ENCODE measurements at places on chromosomes 12 and 14.

- no peak for DNase-seq
- no peaks in the 10 kb centered on the region for H3K4me1 ChIP-seq
- no peaks in the 10 kb centered on the region for H3K36me3 ChIP-seq
- H3K27me3 ChIP-seq: no peaks in the 10 kb centered on the region
- H3K27ac ChIP-seq: no peak overlapping the region
These were observed 492.9 kb upstream of the NOVA1 start for GRCh38 chr14:27090716-27091115.

DNA sequence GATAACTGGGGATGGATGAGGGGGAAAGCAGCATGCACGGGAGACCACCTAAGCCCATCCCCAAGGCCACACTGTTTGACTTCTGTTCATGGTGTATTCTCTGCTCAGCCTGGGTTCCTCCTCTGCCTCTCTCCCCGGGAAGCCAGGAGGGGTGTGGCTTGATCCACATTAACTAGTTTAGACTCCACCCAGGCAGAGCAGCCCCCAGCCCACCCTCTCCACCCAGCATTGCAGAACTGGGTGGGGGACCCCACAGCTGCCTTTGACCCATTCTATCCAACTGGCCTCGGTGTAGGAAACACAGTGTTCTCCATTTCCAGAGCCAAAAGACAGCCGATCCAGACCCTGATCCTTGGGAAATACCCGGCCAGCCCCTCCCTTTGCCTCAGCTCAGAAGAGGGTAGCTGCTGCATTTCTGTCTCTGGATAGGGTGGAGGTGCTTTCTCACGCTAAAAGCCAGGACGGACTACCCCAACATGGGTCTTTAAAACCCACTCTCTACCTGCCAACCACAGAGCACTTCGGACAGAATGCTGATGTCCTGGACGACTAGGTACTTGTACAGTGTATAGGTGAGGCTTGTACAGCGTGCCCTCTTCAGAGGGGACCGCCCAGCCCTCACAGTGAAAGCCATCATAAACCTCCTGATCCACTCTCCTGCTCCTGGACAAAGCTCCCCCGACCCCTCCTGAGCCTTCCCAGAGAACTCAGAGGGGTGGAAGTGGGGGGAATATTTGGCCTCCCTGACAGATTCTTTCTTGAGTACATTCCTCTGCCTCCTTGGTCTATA lies 9.4 kb downstream of the SPRYD3 start:
- no peak for DNase-seq
- no peaks in the 10 kb centered on the region for H3K27me3 ChIP-seq
- no peak overlapping the region for H3K4me3 ChIP-seq
- peaks cover 83% of the 10 kb centered on the region for H3K36me3 ChIP-seq
- no peak overlapping the region for H3K27ac ChIP-seq

- no peak overlapping the region for H3K27ac ChIP-seq
- H3K4me3 ChIP-seq: no peak overlapping the region
- no peaks in the 10 kb centered on the region for H3K36me3 ChIP-seq
- peaks cover 10% of the 10 kb centered on the region for H3K4me1 ChIP-seq
These were observed 550 bp downstream of the TEAD4 start for GRCh38 chr12:2959505-2960389.

GRCh38 chr14:22163051-22163450 lies 426.0 kb downstream of the DAD1 start:
- peak overlapping the region; percentile 37 for H3K4me3 ChIP-seq
- no peaks in the 10 kb centered on the region for H3K27me3 ChIP-seq
- no peak for DNase-seq
- H3K27ac ChIP-seq: no peak overlapping the region
- H3K36me3 ChIP-seq: no peaks in the 10 kb centered on the region

GRCh38 chr12:105270671-105271255 lies 34.8 kb upstream of the APPL2 start:
- no peaks in the 10 kb centered on the region for H3K36me3 ChIP-seq
- no peaks in the 10 kb centered on the region for H3K27me3 ChIP-seq
- no peak overlapping the region for H3K27ac ChIP-seq
- no peak overlapping the region for H3K4me3 ChIP-seq
- no peak for DNase-seq
- no peaks in the 10 kb centered on the region for H3K4me1 ChIP-seq

- no peak overlapping the region for H3K4me3 ChIP-seq
- no peaks in the 10 kb centered on the region for H3K36me3 ChIP-seq
- no peak overlapping the region for H3K27ac ChIP-seq
These were observed 74.4 kb downstream of the SERPINA3 start for GRCh38 chr14:94686511-94687160.

DNA sequence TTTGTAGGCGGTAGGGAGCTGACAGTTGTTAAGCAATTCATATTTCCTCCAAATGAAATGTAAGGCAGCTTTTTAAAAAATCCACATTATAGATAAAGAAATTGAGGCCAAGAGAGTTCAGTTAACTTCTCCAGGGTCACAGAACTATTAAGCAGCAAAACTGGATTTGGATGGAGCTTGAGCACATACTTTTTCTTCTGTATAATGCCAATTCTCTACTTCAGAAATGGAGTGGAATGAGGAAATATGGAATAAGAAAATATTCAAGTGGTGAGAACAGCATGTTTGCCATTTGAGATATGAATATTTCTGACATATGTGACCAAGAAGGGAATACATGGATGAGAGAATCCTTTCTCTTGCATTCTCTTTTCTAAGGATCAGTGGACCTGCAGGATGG lies 233.1 kb downstream of the FOXG1 start:
- no peaks in the 10 kb centered on the region for H3K27me3 ChIP-seq
- H3K36me3 ChIP-seq: no peaks in the 10 kb centered on the region
- no peak overlapping the region for H3K27ac ChIP-seq
- no peak for DNase-seq
- no peaks in the 10 kb centered on the region for H3K4me1 ChIP-seq

DNA sequence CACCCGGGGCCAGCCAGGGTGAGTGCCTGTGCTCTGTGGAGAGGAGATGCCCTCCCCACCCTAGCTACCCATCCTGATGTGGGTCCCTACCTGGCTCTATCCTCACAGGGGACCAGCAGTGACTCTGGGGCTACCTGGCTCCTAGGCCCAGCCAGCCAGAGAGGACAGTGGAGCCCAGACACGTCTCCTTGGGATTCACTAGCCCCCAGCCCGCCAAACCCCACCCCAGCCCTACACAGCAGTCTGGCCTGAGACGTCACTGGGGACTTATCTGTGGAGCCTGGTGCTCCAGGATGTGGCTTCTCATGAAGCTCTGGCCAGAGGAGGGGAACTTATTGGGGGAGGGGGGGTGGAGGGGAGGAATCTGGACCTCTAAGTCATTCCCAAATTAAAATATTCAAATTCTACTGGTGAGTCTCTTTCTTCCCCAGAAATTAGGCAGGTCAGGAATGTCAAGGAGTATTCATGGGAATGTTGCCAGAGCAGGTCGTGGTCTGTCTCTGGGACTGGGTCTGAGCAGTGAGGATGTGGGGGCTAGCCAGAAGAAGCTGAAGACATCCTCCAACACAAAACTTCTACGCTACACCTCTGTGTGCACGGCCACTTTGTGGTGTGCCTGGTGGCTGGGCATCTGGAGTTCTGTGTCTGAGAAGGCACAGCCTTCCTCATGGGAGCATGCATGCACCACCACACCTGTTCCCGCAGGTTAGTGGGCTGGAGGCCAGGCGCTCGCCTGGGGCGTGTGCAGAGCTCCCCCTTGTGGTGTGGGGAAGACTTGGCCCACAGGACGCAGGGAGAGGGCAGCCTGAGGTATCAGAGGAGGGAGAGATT lies 2.7 kb downstream of the CMTM5 start:
- no peaks in the 10 kb centered on the region for H3K36me3 ChIP-seq
- peak; percentile 84 for DNase-seq
- no peaks in the 10 kb centered on the region for H3K27me3 ChIP-seq

GRCh38 chr14:91877376-91877915 lies 10.1 kb upstream of the TC2N start:
- no peak for DNase-seq
- no peak overlapping the region for H3K4me3 ChIP-seq
- no peaks in the 10 kb centered on the region for H3K27me3 ChIP-seq
- no peaks in the 10 kb centered on the region for H3K36me3 ChIP-seq

GRCh38 chr12:127108360-127109215 lies 1158.4 kb upstream of the TMEM132C start:
- H3K4me3 ChIP-seq: no peak overlapping the region
- DNase-seq: peak; percentile 23
- H3K4me1 ChIP-seq: no peaks in the 10 kb centered on the region

DNA sequence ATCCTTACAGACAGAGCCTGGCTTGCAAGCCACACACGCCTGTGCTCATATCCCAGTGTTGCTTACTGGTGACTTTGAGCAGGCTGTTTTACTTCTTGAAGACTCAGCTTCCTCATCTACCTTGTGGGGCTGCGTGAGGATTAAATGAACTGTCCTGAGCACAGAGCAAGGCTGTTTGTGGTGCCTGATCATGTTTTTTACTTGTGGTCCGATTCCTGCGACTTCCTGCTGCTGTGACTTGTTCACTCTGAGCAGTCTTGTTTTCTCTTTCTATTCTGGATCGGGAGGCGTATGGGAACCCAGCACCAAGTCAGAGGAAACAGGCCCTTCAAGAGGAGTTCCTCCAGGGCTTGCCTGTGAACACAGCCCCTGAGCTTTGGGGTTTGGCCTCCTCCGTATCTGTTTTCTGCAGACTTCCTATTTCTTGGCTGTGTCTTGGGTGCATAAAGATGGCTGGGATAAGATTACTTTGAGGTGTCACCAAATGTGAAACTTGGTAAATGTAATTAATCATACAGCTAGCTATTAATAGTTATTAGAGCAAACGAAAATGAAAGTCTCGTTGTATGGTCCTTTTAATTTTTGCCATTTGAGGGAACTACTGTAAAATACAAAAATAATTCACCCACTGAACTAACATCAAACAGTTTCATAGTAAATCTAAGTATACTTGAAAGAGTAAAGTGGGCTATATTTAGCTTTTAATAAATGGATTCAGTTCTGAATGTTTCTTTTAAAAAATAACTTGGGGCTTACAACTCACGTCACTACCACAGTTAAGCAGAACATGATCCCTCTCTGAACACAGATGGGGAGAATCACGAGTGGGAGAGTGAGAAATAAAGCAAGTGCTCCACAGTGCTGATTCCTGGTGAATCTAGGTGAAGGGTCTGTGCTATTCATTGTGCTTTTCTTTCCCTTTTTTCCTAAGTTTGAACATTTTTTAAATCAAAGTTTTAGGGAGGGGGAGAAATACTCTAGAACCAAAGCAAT lies 251.5 kb downstream of the FOXN3 start:
- H3K36me3 ChIP-seq: peaks cover 32% of the 10 kb centered on the region
- DNase-seq: no peak
- H3K27me3 ChIP-seq: no peaks in the 10 kb centered on the region
- H3K27ac ChIP-seq: no peak overlapping the region
- H3K4me1 ChIP-seq: no peaks in the 10 kb centered on the region

GRCh38 chr12:84117190-84117589 lies 795.4 kb downstream of the SLC6A15 start:
- no peaks in the 10 kb centered on the region for H3K27me3 ChIP-seq
- no peak overlapping the region for H3K27ac ChIP-seq
- H3K4me1 ChIP-seq: no peaks in the 10 kb centered on the region
- no peaks in the 10 kb centered on the region for H3K36me3 ChIP-seq
- H3K4me3 ChIP-seq: no peak overlapping the region

GRCh38 chr12:68335462-68335861 lies 3.3 kb upstream of the MDM1 start:
- H3K4me3 ChIP-seq: no peak overlapping the region
- peaks cover 25% of the 10 kb centered on the region for H3K4me1 ChIP-seq
- no peaks in the 10 kb centered on the region for H3K36me3 ChIP-seq
- H3K27ac ChIP-seq: no peak overlapping the region
- no peak for DNase-seq
- no peaks in the 10 kb centered on the region for H3K27me3 ChIP-seq

DNA sequence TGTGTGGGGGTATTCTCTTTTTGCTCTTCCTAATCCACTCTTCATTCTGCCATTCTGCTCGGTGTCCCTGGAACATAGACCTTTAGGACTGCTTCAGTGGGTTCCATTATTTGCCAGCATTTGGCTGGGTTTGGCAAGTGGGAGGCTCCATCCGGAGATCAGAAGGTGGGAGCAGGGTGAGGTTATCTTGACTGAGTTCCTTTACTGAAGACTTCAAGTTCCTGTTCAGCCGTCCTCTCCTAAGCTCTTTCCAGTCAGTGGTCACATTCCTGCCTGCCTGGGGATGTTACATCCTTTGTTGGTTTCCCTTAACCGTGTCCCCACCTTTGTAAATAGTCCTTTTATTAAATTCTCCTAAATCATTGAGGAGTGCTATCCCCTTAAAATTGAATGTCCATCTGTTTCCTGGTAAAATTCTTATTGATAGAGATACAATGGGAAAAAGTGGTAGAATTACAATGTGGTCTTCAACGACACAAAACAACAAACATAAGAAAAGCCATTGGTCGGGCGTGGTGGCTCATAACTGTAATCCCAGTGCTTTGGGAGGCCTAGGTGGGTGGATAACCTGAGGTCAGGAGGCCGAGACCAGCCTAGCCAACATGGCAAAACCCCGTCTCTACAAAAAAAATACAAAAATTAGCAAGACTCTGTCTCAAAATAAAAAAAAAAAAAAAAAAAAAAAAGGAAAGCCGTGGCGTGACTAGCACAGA lies 5.0 kb upstream of the MIA2 start:
- no peaks in the 10 kb centered on the region for H3K27me3 ChIP-seq
- H3K36me3 ChIP-seq: no peaks in the 10 kb centered on the region
- peaks cover 24% of the 10 kb centered on the region for H3K4me1 ChIP-seq
- H3K4me3 ChIP-seq: no peak overlapping the region
- DNase-seq: no peak

- H3K36me3 ChIP-seq: peaks cover 19% of the 10 kb centered on the region
- H3K4me1 ChIP-seq: no peaks in the 10 kb centered on the region
- H3K27ac ChIP-seq: no peak overlapping the region
- H3K27me3 ChIP-seq: no peaks in the 10 kb centered on the region
- no peak for DNase-seq
These were observed 43.9 kb downstream of the TMTC3 start for GRCh38 chr12:88185988-88186387.

DNA sequence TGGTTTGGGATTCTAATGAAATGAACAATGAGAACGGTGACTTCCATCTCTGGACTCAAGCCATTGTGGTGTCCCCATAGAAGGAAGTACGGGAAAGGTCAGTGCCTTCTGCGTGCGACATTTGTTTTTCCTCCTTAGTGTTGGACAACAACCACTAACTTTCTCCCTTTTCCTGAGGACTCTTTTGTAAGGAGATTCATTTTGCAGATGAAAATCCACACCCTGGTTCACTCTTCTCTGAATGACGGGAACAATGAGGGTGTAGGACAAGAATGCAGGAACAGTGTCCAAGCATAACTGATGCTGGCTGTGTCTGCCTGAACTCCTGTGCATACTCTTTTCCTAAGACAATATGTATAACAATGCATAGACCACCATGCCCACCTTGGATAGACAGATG lies 176.4 kb downstream of the STXBP6 start:
- no peak for DNase-seq
- H3K4me1 ChIP-seq: no peaks in the 10 kb centered on the region
- H3K27ac ChIP-seq: no peak overlapping the region
- peaks cover 5% of the 10 kb centered on the region for H3K27me3 ChIP-seq

- H3K4me1 ChIP-seq: no peaks in the 10 kb centered on the region
- H3K27ac ChIP-seq: no peak overlapping the region
- H3K4me3 ChIP-seq: no peak overlapping the region
- no peak for DNase-seq
- H3K36me3 ChIP-seq: no peaks in the 10 kb centered on the region
- peaks cover 3% of the 10 kb centered on the region for H3K27me3 ChIP-seq
These were observed 11.9 kb downstream of the PPP1R36 start for GRCh38 chr14:64561631-64562030.

DNA sequence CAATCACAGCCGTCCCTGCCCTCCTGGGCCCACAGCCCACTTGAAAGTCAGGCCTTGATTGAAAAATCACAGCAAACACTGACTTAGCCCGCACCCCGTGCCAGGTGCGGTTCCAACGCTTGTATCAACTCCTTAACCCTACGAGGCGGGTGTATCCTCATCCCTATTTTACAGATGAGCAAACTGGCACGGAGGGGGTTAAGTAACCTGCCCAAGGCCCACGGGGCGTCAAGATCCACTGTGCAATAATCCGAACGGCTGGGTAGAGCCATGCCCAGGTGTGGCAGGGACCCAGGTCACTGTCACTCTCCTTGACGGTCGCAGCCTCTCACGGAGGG lies 583 bp downstream of the DNAH10 start:
- peaks cover 2% of the 10 kb centered on the region for H3K27me3 ChIP-seq
- H3K4me1 ChIP-seq: peaks cover 15% of the 10 kb centered on the region

Data from CD4-positive, alpha-beta T cell (primary cell).